NAMALWA (cell line): ENCODE measurements at places on chromosomes 16 and 17.

- no peak for DNase-seq
Measured at GRCh38 chr16:30600215-30600614, 10.0 kb downstream of the ZNF689 start.

DNA sequence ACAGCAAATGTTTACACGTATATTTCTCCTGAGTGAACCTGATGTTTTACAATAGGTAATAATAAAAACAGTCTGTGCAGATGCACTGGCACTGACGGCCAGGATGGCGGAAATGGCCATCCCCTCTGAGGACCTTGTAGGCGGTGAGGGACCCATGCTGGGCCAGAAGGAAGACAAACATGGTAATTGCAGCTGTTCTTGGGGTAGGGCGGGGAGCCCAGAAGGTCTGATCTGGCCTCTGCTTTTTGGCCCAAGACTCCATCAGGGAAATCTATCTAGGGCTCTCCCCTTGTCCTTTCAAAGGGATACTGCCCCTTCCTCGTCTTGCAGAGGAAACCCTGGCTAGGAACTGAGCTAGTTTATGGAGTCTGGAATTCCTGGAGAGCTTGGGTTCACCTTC lies 7.4 kb upstream of the LGALS9 start:
- no peak for DNase-seq

DNA sequence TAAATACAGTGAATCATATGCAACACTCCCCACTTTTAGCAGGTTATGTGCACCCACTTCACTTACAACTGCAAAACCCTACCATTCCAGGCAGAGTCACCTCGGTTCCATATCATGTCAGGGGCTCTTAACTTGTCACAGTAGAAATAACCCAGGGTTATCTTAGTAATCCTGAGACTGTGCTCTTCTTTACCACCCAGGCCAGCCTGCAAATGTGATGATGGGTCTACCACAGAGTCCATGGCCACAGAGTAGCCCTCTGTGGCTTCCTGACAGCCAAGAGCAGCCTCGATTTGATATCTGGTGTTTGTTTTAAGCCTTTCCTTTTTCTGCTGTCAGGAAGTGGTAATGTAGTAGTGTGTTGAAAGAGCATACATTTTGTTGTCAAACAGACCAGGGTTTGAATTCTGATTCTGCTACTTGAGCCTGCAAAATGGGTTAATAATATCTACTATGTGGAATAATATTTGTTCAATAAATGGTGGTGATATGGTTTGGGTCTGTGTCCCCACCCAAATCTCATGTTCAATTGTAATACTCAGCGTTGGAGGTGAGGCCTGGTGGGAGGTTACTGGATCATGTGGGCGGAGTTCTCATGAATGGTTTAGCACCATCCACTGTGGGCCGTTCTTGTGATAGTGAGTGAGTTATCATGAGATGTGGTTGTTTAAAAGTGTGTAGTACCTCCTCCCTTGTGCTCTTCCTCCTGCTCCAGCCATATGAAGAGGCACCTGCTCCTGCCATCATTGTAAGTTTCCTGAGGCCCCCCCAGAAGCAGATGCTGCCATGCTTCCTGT lies 416.5 kb downstream of the UTP18 start:
- no peak for DNase-seq

DNA sequence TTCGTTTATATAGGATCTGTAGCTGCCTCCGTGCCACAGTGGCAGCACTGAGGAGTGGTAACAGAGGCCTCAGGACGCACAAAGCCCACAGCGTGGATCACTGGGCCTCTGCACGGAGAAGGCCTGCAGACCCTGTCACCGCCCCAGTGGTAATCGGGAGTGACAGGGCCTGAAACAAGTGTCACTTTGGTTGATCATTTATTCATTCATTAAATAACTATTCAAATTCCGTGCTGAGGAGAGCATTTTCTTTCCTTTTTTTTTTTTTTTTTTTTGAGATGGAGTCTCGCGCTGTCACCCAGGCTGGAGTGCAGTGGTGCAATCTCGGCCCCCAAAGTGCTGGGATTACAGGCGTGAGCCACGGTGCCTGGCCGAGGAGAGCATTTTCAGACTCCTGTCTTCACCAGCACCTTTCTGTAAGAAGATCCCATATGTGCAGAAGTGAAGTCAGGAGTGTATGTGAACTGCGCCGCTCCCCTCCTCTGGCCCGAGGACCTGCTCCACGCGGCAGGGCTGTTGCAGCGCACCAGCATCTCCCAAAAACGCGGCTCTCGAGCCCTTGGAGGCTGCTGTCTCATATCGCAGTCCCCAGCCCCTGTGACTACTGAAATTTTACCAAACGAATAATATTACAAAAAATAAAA lies 44.9 kb upstream of the TRAP1 start:
- DNase-seq = no peak

DNA sequence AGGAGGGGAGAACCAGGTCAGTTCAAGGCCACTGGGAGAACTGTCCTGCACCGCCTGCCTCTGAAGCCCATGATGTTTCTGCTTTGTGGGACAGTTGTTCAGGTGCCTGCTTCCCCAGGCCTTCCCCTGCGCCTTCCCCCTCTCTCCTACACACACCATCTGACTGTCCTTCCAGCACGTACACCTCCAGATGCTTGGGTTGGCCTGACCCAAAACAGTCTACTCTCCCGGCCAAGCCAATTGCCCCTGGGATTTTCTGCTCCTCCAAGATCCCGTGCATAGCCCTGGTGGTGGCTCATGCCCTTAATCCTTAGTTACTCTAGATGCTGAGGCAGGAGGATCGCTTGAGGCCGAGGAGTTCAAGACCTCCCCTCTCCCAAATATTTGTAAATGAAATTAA lies 684 bp upstream of the RSAD1 start:
- DNase-seq = no peak

- no peak for DNase-seq
Measured at GRCh38 chr16:89739383-89739782, 18.0 kb downstream of the ZNF276 start.

GRCh38 chr16:68786685-68787418 lies 49.8 kb downstream of the CDH1 start:
- DNase-seq = no peak

DNA sequence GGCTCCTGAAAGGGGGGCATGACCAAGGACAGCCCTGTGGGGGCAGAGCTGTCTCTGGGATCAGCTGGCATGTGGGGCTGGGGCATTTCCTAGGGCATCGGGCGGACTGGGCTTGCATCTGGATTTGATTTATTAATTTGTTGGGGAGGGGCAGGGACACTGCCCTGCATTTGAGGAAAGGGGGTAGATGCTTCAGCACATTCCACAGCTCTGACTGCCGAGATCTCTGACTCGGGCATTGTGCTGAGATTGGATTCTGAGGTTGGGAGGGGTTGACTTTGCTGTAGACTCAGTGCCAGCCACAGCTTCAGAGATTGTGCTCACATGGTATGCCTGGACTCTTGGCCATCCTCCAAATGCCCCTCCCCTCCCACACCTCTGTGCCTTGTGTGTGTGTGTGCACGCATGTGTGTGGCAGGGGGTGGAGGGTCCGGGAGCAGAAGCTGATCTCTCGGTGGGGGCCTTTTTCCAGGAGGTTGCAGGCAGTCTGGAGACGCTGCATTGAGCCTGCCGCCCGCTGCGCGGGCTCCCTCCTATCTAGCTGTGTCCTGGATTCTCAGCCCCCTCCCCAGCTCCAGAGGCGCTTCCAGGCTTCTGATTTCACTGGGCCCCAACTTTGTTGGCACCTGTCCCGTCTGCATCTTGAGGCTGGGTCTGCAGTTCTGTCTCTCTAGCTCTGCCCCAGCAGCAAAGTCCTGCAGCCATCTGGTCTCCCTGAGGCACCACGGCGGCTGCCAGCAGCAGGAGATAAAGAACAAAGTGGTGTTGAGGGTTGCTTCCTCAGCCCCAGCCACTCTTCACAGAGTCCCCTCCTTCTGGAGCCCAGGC lies 14.9 kb downstream of the IGFBP4 start:
- DNase-seq = no peak

DNA sequence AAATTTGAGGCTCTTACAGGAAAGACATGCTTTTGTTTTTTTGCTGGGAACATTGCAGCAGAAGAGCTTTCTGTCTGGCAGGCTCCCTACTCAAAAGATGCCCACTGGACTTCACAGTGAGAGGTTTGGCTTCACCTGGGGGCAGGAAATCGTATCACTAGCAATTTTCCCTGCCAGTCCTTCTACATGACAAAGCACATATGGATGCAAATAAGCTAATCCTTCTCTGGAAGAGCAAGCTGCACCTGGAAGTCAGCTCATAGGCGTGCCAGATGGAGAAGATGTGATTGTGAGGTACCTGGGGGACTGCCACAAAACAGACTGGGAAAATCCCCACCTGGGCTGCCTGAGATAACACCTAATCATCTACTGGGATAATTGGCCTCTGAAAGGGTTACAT lies 195.0 kb upstream of the CPHXL start:
- DNase-seq = no peak

DNA sequence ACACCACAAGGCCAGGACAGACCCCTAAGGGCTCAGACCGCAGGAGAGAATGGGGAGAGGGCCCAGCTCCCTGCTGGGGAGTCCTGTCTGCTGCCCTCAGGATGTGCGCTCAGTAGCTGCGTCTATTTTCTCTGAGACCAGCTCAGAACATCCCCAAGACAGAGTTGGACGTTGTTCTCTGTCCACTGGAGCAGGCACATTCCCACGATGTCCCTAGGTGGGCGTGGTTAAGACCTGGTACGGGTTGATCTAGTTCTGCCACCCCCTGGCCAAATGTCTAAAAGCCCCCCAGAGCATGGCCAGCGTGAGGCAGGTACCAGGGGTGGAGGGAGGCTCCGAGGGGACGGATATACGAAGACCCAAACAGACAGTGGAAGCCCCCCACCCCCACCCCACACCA lies 842 bp upstream of the CALB2 start:
- DNase-seq = no peak

DNA sequence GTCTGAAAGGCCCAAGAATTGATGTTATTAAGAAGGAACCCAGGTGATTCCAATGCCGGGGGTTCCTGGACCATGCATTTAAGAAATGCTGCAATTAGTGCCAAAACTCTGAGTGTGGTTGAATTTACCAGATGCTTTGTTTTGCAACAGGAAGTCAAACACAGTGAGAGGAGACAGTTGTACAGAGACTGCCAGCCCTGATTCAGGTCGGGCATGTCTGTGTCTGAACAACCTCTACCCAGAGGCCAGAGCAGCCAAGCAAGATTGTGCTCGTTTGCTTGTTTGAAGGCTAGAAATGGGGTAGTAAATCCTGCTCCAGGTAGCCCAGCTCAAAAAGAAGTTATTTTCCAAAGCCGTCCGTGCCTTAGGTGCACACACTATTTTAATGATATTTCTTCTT lies 412.4 kb upstream of the ERCC4 start:
- no peak for DNase-seq

DNA sequence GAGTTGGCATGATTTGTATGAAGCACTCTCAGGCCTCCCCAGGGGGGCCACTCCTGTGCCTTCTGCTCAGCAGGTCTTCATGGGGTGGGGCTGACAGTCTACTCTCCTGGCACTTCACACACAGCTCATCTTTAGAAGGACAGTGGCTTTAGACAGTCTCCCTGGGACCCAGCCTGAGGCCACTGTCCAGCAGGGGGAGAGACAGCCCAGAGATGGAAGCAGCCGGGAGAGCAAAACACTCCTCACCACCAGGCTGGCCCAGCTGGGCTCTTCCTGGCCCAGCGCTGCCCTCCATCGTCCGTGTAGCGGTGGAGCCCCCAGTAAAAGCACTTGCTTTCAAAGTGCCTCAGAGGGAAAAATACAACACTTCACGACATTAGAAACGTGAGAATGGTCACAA lies 62.0 kb upstream of the CRHR1 start:
- DNase-seq = no peak

DNA sequence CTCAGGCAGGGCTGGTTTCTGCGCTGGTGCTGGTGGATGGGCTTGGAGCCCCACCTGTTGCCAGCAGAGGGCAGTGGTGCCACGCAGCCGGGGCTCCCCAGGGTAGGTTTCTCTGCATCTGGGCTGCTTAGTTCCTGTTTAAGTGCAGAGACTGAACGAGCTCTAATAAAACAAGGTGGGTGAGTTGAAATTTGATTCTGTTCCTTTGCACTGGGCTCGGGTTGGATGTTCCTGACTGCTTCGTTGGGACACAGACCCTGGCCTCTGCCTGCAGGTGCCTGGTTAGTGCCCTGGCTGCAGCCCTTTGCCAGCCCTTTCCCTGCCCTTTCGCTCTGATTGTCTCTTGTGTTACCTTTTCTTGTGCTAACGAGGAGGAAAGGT lies 30.0 kb downstream of the TBCD start:
- DNase-seq = peak; percentile 88

- no peak for DNase-seq
Measured at GRCh38 chr16:16997349-16997748, 473.4 kb downstream of the XYLT1 start.

- DNase-seq = no peak
Measured at GRCh38 chr17:70527364-70527888, 358.1 kb downstream of the KCNJ2 start.

DNA sequence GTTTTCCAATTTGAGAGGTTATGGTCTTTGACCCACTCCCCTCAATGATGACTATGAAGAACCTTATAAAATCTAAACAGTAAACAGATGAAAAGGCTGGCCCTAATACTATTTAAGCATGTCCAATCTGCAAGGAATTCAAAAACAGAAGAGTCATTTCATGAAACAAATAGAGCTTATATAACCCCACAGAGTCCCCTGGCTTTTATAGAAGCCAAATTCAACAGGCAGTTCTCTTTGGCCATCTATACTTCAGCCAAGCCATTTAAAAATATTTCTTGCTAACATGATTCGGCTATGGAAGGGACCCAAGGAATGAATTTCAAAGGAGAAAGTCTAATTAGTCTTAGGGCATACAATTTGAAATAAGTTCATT lies 43.4 kb downstream of the SPOP start:
- DNase-seq = no peak

DNA sequence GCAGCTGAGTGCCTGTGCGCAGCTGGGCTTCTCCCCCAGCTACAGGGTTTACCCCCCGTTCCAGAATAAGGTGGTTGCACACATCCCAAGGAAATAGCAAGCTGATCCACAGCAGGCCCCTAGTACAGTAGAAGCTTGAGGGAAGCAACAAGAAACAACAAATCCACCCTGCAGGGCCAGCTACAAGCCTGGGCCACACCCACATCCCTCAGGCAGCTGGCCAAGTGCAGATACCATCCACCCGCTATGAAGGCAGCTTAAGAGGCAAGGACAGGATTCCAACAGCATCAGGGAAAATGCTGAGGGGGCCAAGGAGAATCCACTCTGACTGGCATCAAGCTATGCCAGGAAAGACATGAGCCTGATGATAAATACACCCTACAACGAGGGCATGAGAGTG lies 66.9 kb upstream of the RCVRN start:
- no peak for DNase-seq

GRCh38 chr16:62014319-62014923 lies 21.8 kb downstream of the CDH8 start:
- no peak for DNase-seq

GRCh38 chr16:12729448-12729847 lies 74.2 kb downstream of the CPPED1 start:
- no peak for DNase-seq
